CD4-positive, alpha-beta T cell treated with Interferon gamma for 1 hour (primary cell): ENCODE measurements at places on chromosomes 2 and 18.

DNA sequence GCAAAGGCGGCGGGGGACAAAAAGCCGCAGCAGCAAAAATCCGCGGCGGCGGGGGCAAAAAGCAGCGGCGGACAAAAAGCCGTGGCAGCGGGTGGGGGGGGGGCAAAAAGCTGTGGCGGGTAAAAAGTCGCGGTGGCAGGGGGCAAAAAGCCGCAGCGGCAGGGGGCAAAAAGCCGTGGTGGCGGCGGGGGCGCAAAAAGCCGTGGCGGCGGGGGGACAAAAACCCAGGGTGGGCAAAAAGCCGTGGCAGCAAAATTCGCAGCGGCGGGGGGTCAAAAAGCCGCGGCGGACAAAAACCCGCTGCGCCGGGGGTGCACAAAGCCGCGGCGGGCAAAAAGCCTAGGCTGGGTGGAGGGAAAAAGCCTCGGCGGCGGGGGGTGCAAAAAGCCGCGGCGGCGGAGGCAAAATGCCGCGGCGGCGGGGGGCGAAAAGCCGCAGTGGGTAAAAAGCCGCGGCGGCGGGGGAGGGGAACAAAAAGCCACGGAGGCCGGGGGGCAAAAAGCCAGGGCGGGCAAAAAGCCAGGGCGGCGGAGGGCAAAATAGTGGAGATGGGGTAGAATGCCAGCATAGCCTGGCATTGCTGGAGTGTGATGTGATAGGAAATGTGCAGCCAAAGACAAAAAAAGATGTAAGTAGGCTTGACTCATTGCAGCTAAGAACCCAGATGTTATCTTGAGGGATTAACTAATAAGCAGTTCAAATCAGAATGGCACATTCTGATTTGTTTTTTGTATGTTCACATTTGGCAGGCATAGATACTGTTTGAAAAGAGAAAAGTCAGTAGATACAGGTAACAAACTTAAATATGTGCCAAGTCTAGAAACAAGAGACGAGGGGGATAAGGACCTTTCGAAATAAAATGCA is 1076.3 kb downstream of the RPIA start:
- DNase-seq = no peak

GRCh38 chr2:23399674-23400261 is 14.8 kb downstream of the KLHL29 start:
- no peak for DNase-seq

DNA sequence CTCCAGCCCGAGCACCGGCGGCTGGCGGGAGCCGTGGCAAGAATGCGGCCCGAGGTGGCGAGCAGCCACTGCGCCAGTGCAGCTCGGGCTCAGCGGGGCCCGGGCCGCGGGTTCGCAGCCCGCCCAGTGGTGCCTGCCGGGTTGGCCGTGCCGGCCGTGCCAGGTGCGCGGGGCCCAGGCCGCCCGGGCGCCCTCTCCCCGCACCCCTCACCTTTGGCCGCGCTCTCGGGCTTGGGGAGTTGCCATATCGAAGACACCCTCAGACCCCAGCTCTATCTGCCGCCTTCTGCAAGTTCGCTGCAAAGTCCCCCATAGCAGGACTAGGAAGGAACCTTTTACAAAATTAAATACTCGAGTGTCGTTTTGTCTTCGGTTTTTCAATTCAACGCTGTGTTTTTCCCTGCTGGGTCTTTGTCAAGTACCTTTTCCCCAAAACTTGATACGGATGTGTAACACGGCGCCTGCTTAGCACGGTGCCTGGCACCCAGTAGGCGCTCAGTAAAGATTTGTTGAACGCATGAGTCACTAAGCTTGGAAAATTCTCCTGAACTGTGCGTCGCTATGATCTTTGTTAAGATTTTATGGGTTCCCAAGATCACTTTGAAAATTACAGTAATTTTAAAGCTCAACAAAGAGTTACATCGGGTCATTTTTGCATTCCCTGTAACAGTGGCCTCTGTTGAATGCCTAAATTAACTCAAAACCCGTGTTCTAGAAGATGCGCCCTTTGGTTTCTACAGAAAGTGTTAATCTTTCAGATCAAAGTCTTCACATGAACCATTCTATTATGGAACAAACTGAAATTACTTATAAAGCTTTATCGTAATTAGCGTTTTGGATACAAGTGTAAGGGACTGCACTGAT is 750 bp downstream of the STRADB start:
- DNase-seq = no peak

GRCh38 chr2:69156624-69157023 is 143.6 kb downstream of the ANTXR1 start:
- DNase-seq = no peak

- DNase-seq = no peak
Measured at GRCh38 chr2:170703776-170704476, 11.2 kb upstream of the SP5 start.

- no peak for DNase-seq
Measured at GRCh38 chr2:142300517-142300916, 169.7 kb upstream of the LRP1B start.

- no peak for DNase-seq
Measured at GRCh38 chr2:62215306-62216064, 19.6 kb downstream of the B3GNT2 start.

DNA sequence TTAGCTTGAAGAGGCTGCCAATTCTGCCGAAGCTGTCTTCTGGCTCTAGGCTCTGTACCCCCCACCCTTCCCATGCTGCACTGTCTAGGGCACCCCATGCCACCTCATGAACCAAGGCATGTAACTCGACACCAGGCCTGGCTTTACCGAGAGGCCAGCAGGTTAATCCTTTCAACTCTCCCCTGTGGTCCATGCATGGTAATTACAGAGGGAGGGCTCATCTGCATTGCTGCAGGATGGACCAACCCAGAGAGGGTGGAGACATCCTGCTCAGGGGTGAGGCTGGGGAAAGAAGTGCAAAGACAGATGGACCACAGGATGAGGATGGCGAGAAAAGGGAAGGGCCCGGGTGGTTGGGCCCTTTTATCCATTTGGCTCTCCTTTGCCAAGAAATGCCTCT is 65.8 kb downstream of the KCTD1 start:
- DNase-seq = no peak

DNA sequence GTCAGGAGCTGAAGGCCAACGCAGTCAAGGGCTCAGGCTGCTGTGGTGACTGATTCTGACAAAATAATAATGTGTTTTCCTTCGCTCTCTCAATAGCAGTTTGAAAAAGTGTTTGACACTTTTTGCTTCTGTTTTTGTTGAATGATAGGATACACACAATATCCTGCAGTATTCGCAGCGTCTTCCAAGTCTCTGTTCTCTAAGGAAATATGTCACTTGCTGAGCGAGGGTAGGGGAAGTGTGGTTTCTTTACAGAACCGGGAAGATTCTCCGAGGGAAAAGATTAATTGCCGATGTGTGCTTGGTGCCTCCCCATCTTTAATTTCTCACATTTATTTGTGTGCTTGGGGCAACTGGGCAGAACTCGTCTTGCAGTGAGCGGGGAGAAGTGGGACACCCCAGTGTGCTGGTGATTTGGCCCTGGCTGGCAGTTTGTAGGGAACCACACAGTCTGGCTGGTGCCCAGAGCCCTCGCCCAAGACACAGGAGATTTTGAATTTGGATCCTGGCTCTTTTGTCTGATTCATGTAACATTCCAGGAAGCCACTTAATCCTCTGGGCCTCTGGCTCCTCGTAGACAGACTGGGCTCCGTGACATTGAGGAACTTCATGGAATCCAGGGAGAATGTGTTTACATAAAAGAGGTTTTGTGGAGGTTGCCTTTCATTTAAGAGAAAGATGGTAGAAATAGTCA is 169.4 kb downstream of the LDLRAD4 start:
- DNase-seq = no peak

DNA sequence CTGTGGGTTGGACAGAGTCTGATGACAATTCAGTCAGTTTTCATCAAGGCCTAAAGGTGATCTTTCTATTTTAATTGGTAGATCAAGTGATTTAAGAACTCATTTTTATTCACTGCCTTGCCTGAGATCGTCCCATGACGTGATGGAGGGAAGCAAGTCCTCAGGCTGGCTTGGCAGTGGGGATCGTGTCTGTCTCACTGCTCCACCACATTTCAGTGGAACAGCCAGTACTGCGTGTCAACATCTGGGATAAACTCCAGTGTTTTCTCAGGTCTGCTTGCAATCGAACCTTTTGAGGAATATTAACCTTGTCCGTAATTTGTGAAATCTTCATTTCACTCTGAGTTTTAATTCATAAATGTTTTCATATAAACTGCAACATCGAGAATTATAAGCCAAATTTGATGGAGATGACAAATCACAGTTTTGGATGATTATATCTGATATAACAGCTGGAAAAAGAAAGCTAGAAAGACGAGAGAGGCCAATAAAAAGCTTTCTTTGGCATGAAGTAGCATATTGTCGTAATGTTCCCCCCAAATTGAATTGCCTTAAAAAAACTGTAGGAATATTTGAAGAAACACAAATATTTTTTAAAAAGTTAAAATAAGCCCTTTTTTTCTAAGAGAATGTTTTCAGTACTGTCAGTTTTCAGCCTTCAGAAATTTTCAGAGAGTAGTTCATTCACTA is 414.7 kb upstream of the SPRED2 start:
- DNase-seq = no peak

- DNase-seq = no peak
Measured at GRCh38 chr2:206328974-206329373, 54.5 kb downstream of the ZDBF2 start.

DNA sequence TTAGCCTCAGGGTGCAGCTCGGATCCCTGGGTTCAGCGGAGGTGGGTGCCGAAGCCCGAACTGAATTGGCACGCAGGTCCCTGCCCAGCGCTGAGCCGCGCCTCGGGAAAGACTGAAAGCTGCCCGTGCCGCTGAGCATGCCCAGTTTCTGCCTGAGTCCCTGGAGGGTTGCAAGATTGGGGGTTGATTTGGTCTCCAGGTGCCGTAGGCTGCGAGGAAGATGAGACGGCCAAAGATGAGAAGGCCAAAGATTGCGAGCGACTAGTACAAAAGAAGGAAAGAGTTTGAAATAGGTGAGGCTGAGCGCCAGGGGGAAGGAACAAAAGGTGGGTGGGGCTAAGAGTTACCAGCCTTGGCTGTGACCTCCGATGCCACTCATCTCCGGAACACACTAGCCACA is 852 bp upstream of the KCNH7 start:
- DNase-seq = no peak

DNA sequence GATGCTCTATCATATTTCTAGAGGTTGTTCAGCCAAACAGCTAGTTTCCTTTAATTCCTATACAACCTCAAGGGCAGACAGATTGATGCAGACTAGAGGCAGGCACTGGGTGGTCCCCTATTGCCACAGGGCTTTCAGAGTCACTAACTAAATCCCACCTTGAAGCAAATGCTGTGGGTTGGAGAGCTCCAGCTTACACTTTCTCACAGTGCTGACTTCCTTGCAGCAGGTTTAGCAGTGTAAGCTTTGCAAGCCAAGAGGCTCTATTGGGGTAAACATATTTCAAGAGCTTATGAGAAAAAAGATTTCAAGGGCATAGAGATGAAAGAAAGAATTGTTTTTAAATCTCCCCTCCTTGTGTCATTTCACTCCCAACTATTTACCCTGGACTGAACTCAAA is 366.5 kb upstream of the CRIM1 start:
- DNase-seq = no peak

DNA sequence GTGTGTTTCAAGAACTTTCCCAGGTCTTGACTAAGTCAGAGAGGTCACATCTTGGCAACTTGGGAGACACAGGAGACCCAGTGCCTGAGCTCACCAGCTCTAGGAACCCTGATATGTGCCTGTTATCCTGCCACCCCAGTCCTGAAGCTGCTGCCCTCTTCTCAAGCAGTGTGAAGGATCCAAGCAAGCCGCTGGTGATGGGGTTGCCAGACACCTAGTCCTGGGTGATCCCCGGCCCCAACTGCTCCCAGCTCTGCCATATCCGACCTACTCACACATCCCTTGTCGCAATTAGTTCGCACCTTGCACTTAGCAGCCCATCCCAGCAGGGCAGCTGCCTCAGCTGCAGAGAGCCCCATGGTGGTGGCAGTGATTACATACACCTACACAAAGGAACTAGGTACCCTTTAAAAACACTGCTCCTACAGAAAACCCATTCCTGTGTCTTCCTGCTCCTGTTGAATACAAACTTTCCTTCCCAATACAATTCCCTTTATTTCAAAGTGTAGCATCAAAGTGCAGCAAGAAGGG is 247.2 kb upstream of the RAB12 start:
- no peak for DNase-seq

DNA sequence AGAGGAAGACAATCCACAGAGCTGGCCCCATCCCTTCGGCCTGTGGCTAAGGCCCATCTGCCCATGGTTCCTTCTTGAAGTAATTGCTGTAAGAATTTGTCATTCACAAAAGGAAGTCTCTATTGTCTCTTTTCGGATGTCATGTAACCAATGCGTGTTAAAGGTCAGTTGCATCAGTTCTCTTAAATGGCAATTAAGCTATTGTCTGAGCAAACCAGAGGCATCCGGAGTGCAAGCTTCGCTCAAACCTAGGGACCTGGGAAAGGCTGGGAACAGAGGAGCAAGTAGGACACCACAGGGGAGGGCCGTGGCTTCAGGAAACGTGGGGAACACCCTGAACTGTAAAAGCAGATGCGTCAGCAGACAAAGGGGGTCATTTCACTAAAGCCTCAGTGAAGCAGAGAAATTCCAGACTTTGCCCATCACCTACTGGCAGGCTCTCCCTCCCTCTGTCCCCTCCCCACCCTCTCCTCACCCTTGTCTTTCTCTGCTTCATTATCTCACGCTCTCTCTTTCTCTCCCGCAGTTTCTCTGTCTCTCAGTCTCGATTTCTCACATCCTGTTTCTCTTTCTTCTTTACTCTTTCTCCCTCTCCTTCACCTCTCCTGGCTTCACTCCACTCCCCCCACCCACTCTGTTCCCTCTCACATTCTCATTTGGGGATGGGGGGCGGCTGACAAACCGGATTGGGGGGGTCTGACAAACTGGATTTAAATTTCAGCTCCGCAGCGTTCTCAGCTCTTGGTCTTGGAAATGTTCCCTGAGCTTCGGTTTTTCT is 204.6 kb upstream of the TNP1 start:
- DNase-seq = no peak

GRCh38 chr2:173355132-173355865 is 627 bp downstream of the CDCA7 start:
- peak; percentile 7 for DNase-seq

GRCh38 chr2:165827016-165827920 is 33.2 kb upstream of the GALNT3 start:
- DNase-seq = no peak

GRCh38 chr18:3380384-3380961 is 69.5 kb upstream of the TGIF1 start:
- DNase-seq = no peak

GRCh38 chr2:97919858-97920257 is 75.9 kb downstream of the TMEM131 start:
- no peak for DNase-seq

DNA sequence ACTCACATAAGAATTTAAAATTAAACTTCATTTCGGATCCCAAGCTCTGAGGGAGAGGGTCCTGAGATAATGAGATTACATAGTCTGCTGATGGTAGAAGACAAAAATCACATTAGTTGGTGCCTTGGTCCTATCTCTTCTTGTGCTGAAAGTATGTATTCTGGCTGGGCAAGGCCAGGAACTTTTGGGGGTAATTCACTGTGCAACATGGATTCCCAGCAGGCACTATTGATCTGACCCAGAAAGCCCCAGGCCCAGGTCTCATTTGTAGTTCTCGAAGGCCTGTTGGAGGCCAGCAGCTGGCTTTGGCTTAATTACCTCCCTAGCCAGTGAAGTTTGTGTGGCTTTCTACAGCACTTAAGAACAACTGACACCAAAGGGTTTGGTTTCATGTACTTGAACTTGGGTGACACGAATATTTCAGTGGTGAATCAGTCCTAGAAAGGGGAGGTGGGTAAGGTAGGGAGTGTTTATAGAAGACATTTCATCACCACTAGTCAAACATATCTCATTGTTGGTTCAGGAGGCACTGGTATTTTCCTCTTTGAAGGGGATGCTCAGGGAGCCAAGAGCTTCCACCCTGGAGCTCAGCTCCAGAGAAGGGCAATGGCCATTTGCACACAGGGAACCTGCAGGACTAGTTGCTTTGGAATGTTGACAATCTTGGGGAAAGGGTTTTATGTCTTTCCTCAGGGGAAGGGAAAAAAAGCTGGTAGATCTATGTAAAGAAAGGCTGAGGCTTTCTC is 217.8 kb downstream of the OSR1 start:
- DNase-seq = no peak
